ENCODE measurements at places on chromosomes 11 and 22.
A peak's percentile ranks its signal among the peaks of the same experiment; 100 is the strongest.

- no peak for DNase-seq
These were observed 17.7 kb downstream of the NAV2 start for GRCh38 chr11:19730373-19730772.

DNA sequence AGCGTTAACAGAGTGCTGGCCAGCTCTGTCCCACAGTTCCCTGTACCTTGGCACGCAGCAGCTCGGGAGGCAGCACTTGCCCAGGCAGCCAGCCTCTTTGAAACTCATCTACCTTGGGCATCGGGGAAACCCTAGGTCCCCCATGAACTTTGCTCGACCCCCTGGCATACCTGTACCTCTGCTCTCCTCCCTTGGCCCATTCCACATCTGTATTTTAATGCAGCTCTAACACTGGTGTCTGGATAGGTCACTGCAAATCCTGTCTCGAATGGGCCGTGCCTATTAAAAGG lies 304.1 kb downstream of the TBC1D22A start:
- DNase-seq = no peak

- DNase-seq = peak; percentile 2
These were observed 10.3 kb downstream of the TOP3B start for GRCh38 chr22:21972293-21972779.

GRCh38 chr11:115267871-115268270 lies 236.3 kb downstream of the CADM1 start:
- DNase-seq = no peak

DNA sequence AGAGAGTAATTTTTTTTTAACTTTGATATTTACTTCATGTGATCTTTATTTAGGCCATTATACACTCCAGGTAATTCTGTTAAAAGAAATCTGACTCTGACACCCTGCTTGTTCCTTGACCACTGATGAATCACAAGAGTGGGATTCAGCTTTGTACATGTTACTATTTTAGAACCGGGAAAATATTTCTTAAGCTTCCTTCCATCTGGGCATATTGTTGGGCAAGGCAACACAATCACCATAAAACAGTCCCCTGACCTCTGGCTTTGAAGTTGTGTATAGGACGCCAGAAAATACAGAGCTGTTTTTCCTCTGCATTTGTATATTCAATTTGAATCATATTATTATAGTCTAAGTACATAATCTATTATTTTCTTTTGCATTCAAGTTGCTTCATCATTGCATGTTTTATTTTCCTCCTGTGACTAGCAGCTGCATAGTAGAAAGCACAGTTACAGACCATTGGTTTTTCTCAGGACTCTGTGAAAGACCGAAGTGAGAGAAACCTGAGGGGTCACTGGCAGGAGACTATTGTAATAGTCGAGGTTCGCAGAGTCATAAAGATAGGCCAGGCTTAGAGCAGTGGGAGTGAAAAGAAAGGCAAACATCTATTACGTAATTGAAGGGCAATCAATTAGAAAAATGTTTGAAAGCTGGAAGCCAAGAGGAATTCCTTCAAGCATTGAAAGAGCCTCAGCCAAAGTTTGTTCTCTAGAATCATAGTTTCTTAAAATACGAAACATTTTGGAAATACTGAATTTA lies 51.8 kb upstream of the SLC36A4 start:
- no peak for DNase-seq

DNA sequence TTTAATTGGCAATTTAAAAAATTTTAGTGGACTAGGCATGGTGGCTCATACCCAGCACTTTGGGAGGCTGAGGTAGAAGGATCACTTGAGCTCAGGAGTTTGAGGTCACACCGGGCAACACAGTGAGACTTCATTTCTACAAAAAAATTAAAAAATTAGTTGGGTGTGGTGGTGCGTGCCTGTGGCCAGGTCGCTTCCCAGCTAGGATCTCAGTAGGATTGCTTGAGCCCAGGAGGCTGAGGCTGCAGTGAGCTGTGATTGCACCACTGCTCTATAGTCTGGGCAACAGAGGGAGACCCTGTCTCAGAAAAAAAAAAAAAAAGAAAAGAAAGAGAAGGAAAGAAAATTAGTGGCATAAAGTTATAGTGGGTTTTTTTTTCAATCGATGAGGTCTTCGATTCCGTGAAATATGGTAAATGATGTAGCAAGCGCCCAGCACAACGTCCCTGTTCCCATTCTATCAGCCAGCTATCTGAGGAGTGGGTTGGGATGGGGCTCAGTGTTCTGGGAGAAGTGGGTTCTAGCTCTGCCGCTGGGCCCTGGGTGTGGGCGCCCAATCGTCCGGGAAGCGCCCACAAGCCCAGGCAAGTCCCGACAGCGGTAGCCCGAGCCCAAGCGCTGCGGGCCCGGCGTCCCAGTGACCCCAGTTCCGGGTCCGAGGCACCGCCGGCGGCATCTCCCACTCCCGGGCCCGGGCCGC lies 1.4 kb downstream of the FOSL1 start:
- DNase-seq = no peak

GRCh38 chr22:31474743-31475142 lies 14.9 kb downstream of the EIF4ENIF1 start:
- DNase-seq = no peak

GRCh38 chr11:16805938-16806337 lies 67.5 kb downstream of the C11orf58 start:
- DNase-seq = no peak

GRCh38 chr22:35900483-35901168 lies 128.0 kb downstream of the RBFOX2 start:
- no peak for DNase-seq

DNA sequence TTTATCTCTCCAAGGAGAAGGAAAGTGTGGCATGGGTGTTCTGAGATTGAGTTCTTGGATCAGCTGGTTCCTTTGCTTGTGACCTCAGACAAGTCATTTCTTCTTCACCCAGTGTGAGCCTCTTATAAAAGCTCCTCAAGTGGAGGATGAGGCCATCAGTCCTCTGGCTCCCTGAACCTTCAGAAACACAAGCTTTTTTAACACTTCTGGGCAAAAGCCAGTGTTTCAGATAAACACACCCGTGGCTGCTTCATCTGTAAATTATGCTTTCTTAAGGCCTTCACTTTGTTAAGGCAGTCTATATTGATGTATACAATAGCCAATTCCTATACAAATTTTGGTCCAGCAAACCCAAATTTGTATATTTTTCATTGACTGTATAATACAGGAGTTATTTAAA lies 179.9 kb downstream of the DBX1 start:
- DNase-seq = no peak

DNA sequence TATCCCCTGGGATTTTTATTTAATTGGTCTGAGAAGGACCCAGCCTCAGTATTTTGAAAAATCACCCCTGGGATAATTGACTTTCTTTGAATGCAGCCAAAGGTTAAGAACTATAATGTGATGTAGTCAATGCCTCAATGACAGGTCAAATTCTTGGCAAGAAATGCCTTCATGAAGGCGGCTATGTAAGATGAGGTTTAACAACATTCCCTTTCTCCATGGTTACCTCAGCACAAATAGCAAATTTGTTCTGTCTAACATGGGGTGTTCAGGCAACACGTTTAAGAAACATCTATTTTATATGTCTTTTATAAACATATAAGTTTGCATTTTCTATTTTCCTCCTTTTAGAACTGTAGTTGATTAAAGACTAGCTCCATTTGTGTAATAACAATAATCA lies 5.3 kb downstream of the SLN start:
- no peak for DNase-seq

DNA sequence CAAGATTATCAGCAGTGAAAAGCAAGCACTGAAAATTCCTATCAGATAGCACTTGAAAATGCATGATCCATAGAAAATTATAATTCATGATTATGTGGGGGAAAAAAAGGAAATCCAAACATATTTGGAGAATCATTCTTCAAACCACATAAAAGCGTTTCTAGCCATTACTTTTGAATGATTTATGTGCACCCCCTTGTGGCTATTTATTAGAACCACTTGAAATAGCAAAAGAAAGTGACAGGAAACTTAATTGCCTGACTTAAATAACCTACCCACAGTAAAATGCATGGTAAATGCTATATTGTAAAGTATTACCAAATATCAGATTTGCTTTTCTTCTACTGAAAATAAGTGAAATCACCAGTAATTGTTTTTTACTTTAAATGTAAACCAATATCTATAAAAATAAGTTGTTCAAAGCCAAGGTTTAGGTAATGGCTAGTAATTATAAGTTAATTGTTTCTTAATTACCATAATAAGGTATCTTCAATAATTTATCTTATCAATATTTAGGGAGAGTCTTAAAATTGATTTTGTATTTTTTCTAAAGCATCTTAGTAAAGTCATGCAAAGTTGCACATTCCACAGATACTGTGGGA lies 168.5 kb downstream of the ARHGAP42 start:
- DNase-seq = no peak

DNA sequence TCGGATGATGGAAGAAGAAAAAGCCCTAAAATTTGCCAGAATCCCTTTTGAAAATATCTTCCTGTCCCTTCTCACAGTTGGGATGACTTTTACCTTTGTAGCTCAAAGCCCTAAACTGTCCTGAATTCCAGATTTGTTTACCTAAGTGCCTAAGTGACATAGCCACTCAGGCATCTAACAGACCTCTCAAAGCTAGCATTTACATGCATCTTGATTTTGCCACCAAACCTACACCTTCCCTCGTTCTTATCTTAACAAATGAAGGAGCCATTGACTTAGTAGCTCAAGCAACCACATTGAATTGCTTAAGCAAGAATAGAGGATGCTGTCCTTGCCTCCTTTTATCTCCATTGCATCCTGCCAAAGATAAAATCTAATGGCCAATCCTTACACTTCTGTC lies 198.4 kb upstream of the NTM start:
- no peak for DNase-seq

DNA sequence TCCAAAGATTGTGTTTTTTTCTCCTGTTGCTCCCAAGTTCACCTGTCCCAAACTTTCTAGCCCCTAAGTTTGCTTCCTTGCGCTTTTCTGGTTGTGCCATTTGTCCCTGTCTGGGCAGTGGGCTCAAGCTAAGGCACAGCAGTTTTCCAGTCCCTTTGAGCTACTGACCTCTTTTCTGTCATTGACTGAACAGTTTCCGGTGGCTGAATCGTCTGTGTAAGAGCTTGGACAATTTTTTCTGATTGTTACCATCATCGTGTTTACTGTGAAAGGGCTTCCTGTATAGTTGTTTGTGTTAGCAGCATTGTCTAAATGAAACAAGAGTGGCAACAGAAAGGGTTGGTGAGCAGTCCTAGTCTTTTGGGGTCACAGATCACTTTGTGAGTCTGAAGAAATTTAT lies 49.8 kb downstream of the BMAL1 start:
- no peak for DNase-seq

DNA sequence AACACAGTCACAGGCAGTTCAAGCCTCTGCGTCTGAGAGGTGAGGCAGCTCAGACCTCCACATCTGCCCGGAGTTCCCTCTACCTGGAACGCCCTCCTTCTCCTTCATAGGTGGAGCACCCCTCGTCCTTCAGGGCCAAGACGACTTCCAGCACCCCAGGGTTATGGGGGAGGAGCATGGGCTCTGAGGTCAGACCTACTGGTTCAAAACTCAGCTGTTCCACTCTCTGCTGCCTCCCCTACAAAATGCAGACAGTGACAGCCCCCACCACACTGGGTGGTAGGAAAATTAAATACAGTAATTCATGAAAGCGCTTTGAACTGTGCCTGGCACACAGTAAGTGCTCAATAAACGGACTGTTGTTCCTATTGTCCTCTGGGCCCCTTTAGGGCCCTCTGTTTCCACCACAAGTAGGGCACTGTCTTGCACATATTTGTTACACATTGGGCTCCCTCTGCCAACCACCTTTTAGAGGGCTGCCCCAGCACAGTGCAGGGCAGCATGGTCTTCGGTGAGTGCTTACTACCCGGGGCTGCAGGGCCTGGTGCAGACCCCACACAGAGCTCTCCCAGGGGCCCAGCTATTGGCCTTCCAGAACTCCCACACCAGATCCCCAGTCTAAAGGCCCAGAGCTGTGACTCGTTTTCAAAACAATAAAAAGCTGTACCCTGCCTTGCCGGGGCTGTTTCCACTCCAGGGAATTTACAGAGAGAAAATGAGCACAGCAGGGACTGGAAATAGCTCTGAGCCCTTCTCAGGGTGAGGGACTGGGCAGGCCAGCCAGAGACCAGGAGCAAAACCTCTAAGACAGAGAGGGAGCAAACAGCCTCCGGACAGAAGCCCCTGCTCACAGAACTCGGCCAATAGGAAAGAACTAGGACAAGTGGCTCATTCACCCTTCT lies 2.5 kb downstream of the TMEM184B start:
- no peak for DNase-seq

DNA sequence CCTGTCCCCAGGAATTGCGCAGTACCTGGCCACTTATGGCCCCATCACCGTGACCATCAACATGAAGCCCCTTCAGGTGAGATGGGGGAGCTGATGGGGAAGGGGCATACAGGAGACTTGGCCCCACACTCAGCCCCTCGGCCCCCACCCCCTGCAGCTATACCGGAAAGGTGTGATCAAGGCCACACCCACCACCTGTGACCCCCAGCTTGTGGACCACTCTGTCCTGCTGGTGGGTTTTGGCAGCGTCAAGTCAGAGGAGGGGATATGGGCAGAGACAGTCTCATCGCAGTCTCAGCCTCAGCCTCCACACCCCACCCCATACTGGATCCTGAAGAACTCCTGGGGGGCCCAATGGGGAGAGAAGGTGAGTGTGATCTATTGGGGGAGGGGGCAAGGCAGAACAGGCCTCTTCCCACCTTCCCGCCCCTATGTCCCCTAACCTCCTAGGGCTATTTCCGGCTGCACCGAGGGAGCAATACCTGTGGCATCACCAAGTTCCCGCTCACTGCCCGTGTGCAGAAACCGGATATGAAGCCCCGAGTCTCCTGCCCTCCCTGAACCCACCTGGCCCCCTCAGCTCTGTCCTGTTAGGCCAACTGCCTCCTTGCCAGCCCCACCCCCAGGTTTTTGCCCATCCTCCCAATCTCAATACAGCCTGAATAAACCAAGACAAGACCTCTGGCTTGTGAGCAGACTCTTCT lies 3.6 kb downstream of the CTSW start:
- no peak for DNase-seq

DNA sequence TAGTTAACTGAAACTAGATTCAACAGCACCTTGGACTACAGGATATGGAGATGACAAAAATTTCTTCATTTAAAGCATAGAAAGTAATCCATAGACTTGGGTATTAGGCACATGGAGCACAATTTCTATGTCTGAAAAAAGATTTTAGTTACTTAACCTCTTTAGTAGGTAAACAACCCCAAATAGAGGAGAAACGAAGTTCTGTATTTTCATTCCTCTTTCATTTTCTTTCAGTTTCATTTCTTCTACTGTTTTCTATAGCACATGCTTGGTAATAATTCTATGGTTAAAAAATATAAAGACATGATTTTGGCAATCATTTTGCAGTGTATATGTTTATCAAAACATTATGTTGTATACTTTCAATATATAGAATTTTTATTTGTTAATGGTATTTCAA lies 99.5 kb downstream of the CASP12 start:
- DNase-seq = no peak
